Common myeloid progenitor, CD34-positive (primary cell): ENCODE measurements at places on chromosomes 4 and X.

DNA sequence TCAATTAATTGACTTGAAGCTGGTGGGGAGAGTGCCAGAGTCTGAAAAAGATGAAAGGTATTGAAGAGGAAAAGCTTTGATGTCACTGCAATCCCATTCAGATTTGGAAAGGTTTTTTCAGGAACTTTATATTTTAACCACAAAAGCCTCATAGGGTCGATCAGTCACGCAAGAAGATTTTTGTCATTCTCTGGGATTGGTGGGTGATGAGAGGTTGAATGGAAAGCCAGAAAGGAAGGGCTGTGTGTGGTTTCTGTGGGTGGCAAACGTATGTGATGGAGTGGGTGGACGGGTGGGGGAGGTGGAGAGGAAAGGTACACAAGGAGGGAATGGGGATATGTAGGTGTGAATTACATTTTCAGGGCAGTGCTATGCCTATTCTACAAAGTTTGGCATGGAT is 173.8 kb upstream of the SCML1 start:
- DNase-seq: no peak

DNA sequence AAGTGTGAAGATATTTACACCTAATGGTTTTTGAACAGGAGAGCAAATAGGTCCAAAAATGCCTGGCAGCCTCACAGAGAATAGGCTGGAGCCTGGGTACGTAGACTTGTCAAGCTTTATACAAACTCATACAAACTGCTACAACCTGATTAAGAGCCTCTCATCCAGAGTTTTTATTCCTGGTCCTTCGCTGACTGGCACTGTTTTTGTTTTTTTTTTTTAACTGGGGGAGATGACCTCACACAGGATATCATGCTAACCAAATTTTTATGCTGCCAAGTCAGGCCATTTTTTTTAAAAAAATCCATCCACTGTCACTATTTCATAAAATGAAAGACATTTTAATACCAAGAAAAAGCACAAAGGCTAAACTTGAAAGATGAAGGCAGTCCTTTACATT is 1.9 kb downstream of the FAM114A1 start:
- no peak for DNase-seq

- no peak for DNase-seq
These were observed 63.4 kb downstream of the FHDC1 start for GRCh38 chr4:152999346-153000075.

DNA sequence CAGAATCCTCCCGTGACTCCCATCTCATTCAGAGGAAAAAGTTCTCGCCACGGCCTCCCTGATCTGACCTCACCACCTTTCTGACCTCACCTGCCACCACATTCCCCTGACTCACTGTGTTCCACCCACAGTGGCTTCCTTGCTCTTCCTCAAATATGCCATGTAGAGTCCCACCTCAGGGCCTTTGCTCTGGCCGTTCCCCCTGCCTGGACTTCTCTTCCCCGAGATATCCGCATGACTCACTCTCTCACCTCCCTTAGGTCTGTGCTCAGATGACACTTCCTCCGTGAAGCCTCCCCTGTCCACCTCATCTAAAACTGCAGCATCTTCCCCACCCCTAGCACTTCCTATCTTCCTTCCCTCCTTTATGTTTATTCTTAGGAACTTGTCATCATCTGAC is 7.2 kb upstream of the TSPYL2 start:
- peak; percentile 67 for DNase-seq

DNA sequence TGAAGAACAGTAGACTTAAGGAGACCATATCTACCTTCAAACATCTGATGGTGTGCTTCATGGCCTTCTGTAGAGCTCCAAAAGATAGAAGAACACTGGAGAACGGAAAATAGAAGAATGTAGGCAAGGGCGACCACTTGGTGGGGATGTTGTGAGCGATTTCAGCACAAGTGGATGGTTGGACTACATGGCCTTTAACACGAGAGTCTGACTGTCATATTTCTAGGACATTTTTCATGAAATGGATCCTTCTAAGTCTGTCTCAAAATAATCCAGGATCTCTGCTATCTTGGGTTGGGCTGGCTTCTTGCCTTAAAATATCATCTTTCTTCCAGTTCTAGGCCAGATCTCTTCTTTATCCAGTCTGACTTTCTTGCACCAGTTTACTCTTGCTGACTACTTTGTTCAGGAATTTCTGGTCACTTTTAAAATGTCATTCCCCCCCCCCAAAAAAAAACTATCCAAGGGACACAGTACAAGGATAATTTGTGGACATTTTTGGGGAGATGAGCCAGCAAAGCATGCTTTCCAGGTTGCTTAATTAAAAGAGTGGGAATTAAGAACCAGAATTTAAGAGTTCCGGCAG is 1.2 kb upstream of the MID1IP1 start:
- DNase-seq: no peak

- DNase-seq: no peak
These were observed 1.0 kb upstream of the PRDX4 start for GRCh38 chrX:23666282-23666681.

- DNase-seq: no peak
These were observed 71.2 kb upstream of the GRID2 start for GRCh38 chr4:92232566-92232965.

DNA sequence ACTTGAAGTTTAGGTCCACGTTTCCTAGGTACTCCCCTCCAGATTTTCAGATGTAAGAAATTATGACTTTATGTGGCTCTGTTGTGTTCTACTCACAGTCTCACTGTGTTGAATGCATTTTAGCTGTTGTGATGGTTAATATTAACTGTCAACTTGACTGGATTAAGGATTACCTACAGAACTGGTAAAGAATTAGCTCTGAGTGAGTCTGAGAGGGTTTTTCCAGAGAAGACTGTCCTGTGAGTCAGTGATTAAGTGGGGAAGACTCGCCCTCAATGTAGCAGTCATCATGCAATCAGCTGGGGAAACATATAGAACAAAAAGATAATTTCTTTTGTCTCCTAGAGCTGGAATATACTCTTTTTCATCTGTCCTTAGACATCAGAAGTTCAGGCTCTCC is 493.4 kb downstream of the ACTRT1 start:
- DNase-seq: no peak

GRCh38 chrX:110145854-110146253 is 142.9 kb downstream of the TMEM164 start:
- peak; percentile 19 for DNase-seq

GRCh38 chrX:119399772-119400101 is 601 bp downstream of the SLC25A43 start:
- no peak for DNase-seq

- peak; percentile 1 for DNase-seq
These were observed 101.2 kb downstream of the ARSF start for GRCh38 chrX:3142259-3143042.

GRCh38 chr4:127698789-127699200 is 31.4 kb upstream of the SLC25A31 start:
- DNase-seq: peak; percentile 83
